ENCODE measurements at places on chromosomes 16 and 17.
A peak's percentile ranks its signal among the peaks of the same experiment; 100 is the strongest.

GRCh38 chr17:63434951-63435571, 11.0 kb downstream of the CYB561 start:
- peak; percentile 85 for DNase-seq

GRCh38 chr16:24344784-24345183, 88.6 kb downstream of the CACNG3 start:
- DNase-seq, result no peak

- DNase-seq, result no peak
These were observed 4.5 kb upstream of the SNX20 start for GRCh38 chr16:50685462-50686063.

DNA sequence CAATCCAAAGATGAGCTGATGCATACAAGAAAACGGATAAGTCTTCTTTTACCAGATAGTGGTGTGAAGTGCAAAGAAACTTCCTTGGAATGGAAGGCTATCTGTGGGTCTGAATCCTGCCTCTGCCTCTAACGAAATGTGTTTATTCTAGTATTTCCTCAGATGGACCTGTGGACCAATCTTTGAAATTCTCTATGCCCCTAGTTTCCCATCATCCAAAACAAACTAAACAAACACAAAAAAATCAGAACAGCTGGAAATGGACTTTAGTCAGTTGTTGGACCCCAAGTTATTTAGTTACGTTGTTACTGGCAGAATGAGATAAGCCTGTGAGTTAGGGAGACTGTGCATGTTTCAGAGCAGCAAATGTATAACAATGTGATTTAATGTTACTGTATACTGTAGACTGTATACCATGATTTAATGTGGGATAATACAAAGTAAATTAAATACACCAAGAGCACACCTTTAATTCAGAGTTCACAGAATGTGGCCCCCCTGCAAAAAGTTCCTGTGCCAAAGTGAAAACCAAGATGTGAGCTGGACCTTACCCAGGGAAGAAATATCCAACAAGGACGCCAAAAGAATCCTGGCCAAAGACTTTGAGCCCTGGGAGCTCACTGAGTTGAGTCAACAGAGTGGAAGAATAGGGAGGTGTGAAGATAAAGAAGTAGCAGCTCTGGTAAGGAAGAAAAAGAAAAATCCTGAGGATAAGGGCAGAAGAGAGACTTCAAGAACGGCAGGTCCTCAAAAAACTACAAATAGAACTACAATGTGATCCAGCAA, 255.2 kb downstream of the CNTNAP4 start:
- DNase-seq, result no peak

- DNase-seq, result no peak
These were observed 2.6 kb upstream of the KRT35 start for GRCh38 chr17:41483531-41483930.

DNA sequence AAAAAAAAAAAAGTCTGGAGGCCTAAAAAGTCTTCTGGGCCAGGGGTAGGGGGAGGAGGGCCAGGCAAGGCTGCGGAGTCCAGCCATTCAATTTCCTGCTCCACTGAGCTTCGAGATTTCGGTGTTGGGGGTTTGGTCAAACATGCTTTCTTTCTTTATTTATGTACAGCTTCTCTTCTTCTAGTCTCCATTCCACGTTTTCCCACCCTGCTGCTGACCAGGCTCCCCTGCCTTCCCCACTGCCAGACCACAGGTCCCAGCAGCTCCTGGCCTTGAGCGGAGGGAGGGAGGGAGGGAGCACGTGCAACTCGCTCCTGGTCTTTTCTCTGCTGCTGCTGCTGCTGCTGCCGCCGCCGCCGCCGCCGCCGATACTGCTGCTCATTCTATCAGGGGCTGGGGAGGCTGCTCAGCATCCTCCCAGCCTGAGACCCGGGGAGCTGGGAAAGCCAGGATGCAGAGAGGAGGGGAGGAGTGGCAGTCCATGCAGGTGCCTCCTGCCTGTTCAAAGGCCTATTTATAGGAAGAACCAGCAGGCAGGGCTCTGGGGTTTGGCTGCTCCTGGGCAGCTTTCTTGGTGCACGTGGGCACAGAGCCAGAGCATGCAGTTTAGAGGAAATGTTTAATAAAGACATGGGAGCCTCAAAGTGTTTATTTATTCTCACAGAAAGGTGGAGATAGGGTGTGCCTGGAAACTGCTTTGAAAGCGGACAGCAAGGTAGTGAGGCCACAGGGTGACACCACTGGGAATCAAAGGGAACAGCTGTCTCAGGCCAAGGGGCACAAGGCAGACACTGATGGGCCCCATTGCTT, 23.4 kb upstream of the ZFHX3 start:
- no peak for DNase-seq

GRCh38 chr16:61364990-61365389, 671.2 kb downstream of the CDH8 start:
- DNase-seq, result no peak

GRCh38 chr17:72422204-72422504, 301.3 kb downstream of the SOX9 start:
- no peak for DNase-seq

- DNase-seq, result no peak
These were observed 223.8 kb downstream of the LGALS9B start for GRCh38 chr17:20243524-20243923.

DNA sequence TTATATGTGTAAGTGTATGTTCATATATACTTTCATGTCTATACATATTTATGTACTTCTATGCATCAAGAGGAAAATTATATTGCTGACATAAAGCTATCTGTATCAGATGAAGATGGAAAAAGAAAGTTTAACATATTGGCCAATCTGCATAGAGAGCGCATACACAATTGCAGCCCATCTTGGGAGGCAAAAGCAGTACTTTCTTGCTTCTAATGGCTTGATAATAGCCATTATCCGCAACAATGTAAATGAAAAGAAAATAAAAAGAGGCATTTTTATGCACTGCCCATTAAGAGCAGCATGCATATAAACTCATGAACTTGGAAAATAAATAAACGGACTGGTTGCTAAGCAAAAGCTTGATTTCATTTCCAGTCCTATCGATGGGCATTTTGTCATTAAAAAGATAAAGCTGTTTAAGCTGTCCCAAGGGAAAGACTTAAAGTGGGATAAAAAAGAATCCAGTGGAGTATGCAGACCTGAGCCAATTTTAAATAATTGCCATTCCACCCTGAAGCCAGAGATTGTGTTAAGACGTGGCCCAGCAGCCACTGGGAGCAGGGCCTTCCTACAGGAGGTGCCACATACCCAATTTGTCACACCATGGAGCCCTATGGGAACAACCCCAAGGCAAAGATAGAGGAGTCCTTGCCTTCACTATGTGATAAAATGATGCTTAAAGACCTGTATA, 183.6 kb upstream of the CDH11 start:
- DNase-seq, result no peak

GRCh38 chr17:38798614-38799500, 499 bp downstream of the PIP4K2B start:
- DNase-seq, result peak; percentile 24

DNA sequence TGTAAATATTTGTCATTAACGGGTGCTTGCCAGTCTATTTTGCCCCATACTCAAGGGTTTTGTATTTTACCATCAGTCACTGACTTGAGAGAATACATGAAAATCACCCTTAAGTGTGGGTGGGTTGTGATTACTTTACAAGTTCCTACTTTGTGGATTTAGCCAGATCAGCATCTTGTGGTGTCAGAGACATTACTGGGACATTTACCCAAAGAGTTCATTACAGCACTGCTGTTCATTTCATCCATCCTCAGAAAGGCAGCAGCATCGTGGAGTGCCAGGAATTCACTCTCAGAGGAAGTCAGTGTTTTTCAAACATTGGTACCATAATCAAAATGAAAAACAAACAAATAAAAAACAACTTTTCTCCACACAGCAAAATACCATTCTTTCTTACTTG, 110.8 kb downstream of the CNTNAP4 start:
- no peak for DNase-seq

DNA sequence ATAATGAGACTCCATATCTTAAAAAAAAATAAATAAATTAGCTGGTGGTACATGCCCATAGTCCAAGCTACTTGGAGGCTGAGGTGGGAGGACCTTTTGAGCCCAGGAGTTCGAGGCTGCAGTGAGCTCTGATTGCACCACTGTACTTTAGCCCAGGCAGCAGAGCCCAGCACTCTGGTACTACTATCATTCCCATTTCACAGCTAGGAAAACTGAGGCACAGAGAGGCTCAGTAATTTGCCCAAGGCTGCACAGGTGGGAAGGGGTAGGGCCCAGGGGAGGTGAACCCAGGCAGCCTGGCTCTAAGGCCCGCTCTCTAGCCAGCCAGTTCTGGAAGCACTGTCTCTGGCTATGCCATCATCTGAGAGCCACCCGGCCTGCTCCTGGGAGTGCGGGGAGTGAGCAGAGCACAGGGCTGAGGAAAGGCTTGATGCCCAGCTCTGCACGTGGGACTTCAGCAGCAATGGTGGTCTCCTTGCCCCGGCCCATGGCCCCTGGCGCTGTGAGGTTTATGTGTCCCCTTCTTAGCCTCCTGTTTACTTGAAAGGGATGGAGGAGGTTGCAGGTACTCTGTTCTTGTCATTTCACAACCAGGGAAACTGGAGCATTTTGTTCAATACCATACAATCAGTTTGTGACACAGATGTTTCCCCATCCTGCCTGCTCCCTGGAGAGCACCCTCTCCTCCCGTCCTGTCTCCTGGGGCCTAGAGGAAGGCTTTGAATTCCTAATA, 222.3 kb downstream of the KATNIP start:
- no peak for DNase-seq

GRCh38 chr17:19275457-19276127, 38.4 kb downstream of the EPN2 start:
- no peak for DNase-seq

- no peak for DNase-seq
These were observed 11.5 kb downstream of the GAS7 start for GRCh38 chr17:10186771-10187410.

DNA sequence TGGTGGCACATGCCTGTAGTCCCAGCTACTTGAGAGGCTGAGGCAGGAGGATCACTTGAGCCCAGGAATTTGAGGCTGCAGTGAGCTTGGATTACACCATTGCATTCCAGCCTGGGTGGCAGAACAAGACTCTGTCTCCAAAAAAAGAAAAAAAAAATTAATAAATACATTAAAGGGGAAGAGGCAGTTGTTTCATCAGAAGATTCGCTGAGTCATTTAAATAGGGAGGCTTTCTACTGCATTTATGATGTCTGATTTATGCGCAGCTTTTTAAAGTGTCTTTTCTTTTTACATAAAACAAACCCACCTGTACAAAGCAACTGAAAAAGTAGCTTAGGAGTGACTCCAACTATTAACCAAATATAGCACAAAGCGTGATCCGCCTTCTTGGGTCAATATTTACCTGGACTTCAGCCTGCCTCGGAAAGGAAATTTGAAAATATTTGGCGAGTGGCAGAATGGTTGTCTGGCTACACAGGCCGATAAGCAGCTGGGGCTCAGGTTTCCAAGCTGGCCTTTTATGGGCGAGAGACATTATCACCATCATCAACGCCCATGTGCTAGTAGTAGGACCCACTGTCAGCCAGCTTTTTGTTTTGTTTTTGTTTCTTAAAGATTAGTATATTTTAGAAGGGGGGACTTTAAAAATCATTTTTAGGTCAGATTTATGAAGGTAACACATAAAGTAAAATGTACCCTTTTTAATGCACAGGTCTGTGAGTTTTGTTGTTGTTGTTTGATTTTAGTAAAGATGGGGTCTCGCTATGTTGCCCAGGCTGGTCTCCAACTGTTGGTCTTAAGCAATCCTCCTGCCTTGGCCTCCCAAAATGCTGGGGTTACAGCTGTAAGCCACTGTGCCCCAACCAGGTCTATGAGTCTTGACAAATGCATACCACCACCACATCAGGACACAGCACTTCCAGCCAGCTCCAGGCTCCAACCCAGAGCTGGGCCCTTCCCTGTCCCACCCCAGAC, 42.5 kb upstream of the RASD1 start:
- no peak for DNase-seq

DNA sequence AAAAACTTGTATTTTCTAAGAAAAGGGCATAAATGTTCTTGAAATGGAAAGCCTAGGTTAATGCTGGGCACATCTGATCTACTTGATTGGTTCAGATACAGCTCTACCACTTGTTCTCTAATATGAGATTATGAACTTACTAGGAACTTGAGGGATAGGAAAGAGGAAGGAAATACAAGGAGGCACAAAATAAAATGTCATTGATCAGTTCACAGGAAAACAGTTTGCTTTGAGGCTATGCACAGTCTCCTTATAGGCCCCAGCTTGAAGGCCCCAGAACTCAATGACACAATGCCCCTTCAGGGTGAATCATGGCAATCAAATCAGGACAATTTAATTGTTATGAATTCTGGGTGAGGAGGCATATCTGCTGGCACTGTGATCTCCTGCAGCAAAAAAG, 27.1 kb downstream of the NXPH3 start:
- no peak for DNase-seq

GRCh38 chr16:53805113-53805512, 101.2 kb downstream of the FTO start:
- DNase-seq, result no peak

GRCh38 chr17:75272848-75273184, 1.8 kb upstream of the MIF4GD start:
- DNase-seq, result no peak

GRCh38 chr17:15278380-15278779, 13.3 kb upstream of the PMP22 start:
- no peak for DNase-seq

- no peak for DNase-seq
These were observed 77.0 kb downstream of the NTN1 start for GRCh38 chr17:9098242-9098825.

GRCh38 chr17:69357701-69358100, 30.8 kb upstream of the ABCA5 start:
- DNase-seq, result no peak

DNA sequence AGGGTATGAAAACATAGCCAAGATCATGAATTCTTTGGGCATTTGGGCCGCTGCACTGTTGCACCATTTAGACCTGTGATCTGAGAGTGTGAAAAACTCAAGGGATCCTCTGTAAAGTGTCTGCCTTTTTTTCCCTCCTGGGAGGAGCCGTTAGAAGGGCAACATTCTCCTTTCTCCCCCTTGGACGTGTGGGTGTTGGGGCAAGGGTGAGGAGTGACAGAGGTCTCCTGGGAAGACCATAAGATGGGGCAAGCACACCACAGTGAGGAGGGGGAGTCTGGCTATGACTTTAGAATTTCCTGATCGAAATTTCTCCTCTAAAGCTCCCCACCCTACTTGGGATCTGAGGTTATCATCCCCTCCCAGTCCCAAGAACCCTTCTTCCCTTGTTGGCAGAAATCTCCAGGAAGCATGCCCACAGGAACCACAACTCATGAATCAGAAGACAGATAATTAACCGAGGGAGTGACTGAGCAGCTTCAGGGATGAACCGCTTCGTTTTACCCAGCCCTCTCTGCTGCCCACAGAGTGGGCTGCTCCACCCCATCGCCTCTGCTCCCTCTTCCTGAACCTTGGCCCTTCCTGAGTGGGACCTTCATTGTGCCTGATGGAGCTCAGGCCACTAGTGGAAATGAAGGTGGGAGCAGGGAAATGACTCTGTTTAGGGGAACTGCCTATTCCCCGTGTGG, 4.2 kb downstream of the ITGB3 start:
- no peak for DNase-seq

- DNase-seq, result no peak
These were observed at the start of gene CD300LG for GRCh38 chr17:43846963-43847371. Gene CD300LG (plus strand): TSS chr17:43847176. CDS start chr17:43847217, 41 bp downstream.

- peak; percentile 50 for DNase-seq
These were observed 10.5 kb upstream of the RBFOX3 start for GRCh38 chr17:79621151-79621943.

GRCh38 chr17:28788100-28788499, 44.3 kb downstream of the TRAF4 start:
- no peak for DNase-seq

- DNase-seq, result no peak
These were observed 45.5 kb upstream of the ZFHX3 start for GRCh38 chr16:73093146-73094144.
